ENCODE measurements at places on chromosomes 2 and 18.

DNA sequence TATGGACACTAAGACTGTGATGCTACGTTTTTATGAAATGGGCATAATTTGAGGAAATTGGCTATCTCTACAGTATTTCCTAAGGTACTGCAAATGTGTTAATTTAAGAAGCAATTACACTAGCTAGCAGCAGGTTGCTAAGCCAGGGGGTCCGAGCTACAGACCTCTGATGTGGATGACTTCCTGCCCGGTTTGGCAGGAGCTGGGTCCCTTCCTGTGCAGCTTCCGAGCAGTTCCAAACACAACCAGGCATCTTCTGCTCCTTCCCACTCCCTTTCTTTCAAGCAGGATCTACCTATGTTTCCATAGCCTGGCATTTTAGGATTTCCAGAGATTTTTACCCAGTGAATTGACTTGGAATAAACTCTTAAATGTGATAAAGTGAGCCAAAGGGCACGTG lies 55.7 kb downstream of the SCN2A start:
- DNase-seq = no peak

DNA sequence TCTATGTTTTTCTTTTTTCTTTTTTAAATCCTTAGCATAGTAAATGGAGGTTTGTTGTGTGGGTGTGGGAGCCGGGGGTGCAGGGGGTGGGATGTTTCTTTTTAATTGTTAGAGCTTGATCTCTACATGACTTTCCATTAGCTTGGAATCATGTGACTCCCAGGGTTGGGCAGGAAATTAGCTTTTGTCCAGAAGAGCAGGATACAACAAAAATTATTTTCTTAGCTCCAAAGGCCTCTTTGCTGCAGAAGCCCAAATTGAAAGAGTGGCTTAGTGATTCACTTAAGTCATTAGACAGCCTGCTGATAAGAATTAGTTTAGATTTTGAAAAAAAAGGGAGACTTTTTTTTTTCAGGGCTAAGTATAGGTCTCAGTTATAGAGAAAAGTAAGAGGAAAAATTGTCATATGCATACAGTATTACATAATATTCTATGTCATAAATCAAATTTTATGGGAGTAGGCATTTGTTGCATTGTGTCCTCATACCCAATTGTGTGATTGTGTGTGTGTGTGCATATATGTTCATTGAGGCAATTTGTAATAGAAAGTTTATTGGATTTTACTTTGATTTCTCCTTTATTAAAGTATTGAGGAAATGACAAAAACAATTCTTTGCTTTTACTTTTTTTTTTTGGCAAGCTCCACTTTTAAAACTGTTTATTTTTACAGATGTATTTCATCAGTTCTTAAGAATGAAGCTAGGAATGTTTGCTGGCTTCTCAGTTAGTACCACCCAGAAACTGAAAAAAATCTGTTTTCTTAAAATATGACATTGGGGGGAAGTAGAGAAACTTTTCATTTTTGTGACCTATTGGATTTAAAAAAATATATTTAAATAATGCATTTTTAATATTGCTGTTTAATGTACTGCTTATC lies 47.4 kb downstream of the TSPYL6 start:
- DNase-seq = no peak

GRCh38 chr2:192126426-192126825 lies 68.3 kb downstream of the TMEFF2 start:
- no peak for DNase-seq

- DNase-seq = no peak
Observed at GRCh38 chr2:28282861-28283646, 109.6 kb upstream of the FOSL2 start.

- DNase-seq = no peak
Observed at GRCh38 chr2:202251494-202251893, 13.1 kb upstream of the SUMO1 start.

DNA sequence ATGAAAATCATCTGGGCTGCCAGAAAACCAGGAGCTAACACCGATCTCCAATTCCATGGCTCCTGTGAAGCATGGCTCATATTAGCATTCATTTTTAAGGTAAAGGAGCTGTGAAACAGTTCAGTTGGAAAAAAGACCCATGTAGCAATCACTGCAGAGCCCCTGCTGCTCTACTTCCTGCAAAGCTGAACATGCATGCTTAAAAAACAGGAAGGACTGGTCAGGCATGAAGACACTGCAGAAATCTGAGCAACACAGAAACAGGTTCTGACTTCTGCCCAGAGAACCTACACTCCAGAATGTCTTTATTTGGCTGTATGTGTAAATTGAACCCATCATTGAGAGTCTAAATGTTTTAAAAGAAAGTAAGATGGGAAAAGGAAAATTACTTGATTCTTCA lies 950.6 kb downstream of the DCDC2C start:
- no peak for DNase-seq

DNA sequence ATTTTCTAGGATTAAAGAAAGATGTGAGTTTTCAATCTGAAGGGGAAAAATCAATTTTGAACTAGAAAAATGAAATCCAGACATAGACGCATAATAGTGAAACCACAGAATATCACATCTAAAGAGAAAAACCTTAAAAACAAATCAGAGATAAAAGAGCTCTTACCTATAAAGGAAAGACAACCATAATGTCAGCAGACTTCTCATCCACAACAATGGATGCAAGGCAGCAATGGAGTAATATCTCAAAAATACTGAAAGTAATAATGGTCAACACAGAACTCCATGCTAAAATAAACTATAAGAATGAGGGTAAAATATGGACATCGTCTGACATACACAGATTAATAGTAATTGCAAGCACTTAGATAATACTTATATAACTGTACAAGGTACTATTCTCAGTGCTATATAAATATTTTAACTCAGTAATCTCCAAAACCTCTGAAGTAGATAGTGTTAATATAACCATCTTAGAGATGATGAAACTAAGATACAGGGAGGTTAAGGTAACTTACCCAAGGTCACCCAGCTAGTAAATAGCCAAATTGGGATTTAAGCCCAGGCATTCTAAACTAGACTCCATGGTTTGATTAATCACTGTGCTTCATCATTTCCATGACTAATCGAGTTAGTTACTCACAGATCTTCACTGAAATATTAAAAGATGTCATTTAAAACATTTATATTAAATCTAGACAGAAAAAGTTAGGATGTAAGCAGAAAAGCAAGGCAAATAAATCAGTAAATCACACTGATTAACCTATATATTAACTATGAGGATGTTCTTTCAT lies 89.4 kb upstream of the SPTBN1 start:
- DNase-seq = no peak

GRCh38 chr2:56749152-56749752 lies 565.5 kb downstream of the CCDC85A start:
- no peak for DNase-seq

DNA sequence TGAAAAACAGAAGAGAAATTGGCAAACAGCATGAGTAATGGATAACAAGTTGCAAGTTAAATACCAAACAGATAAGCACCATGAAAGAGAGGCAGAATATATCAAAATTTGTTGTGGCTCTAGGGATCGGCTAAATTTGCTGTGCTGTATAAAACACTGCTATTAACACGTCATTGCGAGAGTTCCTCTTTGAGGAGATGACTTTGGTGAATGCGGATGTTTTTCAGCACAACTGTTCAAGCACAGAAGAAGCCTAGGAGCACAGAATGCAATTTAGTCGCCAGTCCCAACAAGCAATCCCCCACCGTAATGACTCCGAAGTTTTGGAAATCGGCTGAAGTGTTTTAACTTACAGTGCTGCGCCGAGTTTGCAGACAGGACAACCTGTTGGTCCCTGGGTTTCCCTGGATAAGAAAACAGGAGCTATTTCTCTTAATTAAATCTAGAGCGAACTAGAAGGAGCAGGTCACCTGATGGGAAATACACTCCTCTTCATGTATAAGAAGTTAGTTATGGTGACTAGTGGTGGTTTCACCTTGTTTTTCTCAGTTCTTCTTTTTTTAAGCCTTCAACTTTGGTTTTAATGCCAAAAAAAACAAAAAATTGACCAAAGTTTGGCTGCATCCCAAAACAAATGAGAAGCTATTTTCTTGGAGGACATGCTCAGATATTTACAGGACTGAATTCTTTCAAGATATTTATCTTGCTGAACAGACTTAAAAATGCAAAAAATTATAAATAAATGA lies 454.1 kb upstream of the SALL3 start:
- DNase-seq = no peak

DNA sequence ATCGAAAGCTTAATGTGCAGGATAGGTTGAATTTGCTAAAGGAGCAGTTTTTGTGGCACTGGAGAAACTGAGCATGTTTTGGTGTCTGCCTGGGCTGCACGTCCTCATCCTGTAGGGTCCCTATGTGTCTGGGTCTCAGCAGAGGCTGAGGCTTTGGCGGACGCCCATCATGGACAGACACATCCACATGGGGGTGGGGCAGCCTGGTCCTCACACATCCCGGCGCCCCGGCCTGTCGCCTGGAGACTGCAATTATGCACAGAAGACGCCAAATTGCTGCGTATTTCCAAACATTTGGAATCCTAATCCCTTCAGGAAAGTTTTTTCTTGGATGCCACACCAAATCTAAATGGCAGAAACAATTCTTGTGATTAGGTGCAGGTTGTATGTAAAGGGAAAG lies 128.2 kb upstream of the TWIST2 start:
- DNase-seq = no peak

DNA sequence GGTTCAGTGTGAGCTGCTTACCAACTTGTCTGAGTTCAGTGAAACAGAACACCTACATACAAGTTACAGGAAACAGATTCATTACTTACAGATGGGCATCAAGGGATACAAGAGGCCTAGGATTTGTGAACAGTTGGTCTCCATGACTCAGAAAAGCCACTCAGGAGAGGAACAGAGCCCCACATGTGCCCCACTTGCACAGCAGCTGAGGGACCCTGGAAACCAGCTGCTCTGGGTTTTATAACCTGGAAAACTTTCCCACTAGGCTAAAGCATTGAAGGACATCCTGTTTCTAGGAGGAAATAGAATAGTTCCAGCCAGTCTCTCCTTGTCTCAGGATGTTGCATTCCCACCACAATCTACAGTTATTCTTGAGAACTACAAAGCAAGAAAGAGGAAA lies 530.0 kb downstream of the ZNF804A start:
- no peak for DNase-seq

DNA sequence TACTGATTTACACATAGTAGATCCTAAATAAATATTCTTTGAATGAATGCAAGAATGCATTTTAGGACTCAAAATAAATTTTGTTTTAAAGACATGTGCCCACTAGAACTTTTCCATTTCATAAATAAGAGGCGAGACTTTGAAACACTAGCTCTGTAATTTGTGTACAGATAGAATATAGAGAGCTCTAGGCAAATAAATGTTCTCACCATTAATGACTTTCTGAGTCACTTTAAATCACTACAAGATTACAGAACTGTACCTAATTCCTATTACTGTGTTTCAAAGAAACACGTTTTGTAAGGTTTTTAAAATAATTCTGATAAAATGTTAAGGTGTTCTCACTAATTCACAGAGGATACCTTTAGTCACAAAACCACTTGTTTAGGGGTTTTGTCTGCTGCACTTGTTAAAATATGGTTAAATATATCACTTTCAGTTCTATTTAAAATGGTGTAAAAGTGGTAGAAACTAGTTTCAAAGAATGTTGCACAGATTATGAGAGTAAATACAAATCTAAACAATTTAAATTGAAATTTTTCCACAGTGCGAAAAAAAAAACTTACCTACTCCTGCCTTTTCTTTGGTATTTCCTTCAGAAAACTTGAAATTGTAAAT lies 158.7 kb upstream of the ZC3H15 start:
- no peak for DNase-seq

GRCh38 chr2:47078541-47079482 lies 76.3 kb downstream of the STPG4 start:
- DNase-seq = no peak

DNA sequence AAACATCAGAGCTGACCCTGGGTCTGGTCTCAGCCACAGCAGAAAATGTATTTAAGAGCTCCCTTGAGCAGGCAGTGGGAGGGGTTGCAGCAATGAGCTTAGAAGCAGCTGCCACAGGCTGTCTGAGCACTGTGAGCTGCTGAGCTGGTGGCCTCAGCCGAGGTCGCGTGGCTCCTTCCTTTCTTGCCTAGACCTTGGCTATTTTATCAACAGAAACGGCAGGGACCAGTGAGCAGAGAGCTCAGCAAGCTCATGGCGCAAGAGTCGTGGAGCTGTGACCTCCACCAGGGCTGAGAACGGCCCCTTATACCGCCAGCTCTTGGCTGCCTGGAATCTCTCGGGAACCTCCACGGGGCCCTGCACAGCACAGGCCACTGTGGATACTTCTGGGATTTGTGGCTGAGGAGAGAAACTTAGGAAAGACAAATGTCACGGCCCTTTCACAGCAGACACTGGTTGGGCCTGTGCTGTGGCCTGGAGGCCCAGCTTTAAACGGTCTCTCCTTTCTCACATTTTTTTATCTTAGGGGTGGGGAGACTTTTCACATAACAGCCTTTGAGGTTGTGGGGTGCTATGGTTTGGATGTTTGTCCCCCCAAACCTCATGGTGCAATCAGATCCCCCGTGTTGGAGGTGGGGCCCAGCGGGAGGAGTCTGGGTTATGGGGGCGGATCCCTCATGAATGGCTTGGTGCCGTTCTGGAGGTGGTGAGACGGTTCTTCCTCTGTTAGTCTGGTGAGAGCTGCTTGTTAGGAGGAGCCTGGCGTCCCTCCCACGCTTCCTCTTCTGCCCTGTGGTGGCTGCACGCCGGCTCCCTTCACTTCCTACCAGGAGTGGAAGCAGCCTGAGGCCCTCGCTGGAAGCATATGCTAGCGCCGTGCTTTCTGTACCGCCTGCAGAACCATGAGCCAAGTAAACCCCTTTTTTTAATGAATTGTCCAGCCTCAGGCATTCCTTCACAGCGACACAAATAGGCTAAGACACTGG lies 1.7 kb downstream of the ALLC start:
- no peak for DNase-seq

DNA sequence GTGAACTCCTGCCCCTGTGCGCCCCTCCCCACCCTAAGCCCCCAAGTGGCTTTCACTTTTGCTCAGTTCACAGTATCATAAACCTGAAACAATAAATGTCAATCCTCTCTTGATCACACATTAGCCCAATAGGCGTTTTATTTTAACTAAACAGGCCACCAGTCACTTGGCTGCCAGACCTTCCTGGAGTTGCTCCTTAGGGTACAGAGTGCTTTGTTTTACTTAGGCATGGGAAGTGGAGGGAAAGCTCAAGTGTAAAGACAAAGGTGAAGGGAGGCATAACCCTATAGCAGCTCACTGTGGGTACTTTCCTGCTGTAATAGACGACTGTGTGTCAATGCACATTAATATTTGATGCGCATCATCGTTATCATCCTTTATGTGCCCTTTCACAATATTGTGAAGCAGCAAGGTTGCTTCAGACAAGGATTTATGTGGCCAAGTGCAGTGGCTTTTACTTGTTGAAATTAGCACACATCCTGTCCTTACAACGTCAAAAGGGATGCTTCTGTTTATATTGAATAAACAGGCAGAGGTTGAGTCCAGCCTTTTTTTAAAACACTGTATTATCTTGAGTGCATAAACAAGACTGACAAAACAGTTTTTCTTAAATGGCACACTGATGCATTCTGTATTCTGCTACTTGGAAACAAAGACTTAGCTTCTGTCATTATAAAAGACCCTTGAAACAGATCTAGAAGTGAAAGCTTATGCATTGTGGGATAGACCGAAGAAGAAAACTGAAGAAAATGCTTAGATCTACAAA lies 168.5 kb downstream of the TMEFF2 start:
- DNase-seq = no peak

Measured in stimulated activated CD8-positive, alpha-beta memory T cell treated with anti-CD3 and anti-CD28 coated beads, Interleukin-15, amount 100 ng/mL, for 24 hours (primary cell).